ENCODE measurements at places on chromosomes 6 and 20. TPM values are rescaled to one million over a fixed set of nuclear protein-coding genes. Genes with fewer than 3 reads are reported as not detected.

DNA sequence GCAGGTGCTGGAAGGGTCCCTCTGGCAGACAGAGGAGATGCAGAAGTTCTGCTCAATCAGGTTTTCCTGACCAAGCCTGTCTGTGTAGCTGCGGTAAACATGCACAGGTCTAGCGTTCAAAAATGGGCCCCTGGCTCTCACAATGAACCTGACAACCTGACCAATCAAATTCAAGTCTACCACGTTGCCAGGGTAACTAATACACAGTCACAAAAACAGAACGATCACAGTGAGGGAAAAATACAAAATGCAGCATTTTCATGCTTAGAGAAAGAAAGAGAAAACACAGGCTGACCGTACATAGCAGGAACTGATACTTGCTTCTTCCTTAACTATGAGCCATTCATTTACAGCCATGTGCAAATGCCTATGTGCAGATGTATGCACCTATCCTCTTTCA, 353.1 kb upstream of the TSHZ2 start:
- no peaks in the 10 kb centered on the region for H3K27me3 ChIP-seq
- H3K4me3 ChIP-seq: no peak overlapping the region
- H3K36me3 ChIP-seq: no peaks in the 10 kb centered on the region
- peaks cover under 1% of the 10 kb centered on the region for H3K4me1 ChIP-seq

Gene SRPK1
- 82.2 TPM for total RNA-seq

DNA sequence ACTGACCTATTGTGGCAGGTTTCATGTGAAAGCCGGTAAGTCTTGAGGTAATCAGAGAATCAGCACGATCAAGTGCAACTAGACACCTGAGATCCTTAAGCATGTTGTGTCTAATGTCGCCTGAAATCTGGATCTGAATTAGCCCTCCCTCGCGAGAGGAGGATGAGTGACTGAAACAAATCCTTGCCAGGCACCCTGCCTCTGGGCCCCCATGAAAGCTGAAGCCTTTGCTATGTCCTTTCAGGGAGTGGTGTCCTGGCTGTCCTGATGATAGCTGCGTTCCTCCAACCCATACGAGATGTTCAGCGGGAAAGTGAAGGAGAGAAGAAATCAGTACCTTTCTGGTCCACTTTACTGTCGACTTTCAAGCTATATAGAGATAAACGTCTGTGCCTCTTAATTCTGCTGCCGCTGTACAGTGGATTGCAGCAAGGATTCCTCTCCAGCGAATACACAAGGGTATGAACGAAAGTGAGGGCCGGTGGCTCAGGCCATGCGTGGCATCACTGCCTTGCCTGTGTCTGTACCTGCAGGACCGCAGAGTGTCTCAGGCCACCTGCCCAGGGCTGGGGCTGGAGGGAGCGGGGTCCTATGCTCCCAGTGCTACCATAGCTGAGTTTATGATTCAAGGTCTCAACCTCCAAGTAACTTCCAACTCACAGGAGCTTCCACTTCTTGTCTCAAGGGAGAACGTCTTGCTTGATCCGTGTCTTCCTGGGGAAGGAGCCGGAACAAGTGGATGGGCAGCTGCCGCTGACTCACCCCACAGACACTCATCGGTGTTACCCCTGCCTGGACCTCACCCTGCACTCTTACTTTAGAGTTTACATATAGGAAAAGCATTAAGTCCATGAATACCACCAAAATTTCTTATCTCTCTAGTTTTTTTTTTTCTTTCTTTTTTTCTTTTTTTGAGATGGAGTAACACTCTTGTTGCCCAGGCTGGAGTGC, 12.8 kb downstream of the UNC93A start:
- no peaks in the 10 kb centered on the region for H3K36me3 ChIP-seq
- no peak overlapping the region for H3K27ac ChIP-seq
- H3K4me3 ChIP-seq: no peak overlapping the region

Gene BPIFB4
- not detected for total RNA-seq

GRCh38 chr20:21109144-21109543, 3.0 kb upstream of the LINC00237 start:
- DNase-seq: no peak
- no peak overlapping the region for H3K4me3 ChIP-seq
- H3K27me3 ChIP-seq: peaks cover 49% of the 10 kb centered on the region
- H3K27ac ChIP-seq: no peak overlapping the region
- H3K36me3 ChIP-seq: no peaks in the 10 kb centered on the region

DNA sequence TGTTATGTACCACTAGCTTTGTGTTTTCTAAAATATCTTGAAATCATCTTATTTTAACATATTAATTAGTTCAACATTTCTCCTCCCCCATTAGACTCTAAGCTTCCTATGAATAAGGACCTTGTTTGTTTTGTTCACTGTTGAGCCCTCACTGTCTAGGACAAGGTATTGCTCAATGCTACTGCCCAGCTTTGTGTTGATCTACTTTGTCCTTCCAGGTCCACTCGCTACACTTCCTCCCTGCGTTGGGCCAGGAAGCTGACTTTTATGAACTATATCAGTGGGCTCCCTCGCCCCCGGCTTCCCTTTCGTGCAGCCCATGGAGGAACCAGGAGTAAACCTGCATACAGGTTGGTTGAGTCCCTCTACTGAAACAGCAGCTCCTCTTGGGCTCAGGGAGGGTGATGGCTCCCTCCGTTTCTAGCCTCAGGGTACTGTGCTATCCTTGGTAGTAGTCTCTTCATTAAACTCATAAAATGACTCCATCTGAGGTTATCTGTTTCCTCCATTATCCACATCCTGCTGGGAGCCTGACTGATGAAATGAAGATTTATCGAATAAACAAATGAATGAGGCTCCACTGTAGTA, 272.5 kb downstream of the CLIC5 start:
- no peaks in the 10 kb centered on the region for H3K27me3 ChIP-seq
- H3K4me3 ChIP-seq: no peak overlapping the region
- no peaks in the 10 kb centered on the region for H3K36me3 ChIP-seq
- H3K4me1 ChIP-seq: no peaks in the 10 kb centered on the region
- no peak overlapping the region for H3K27ac ChIP-seq
- no peak for DNase-seq

Gene ITPR3
- 40.5 TPM for total RNA-seq

GRCh38 chr6:35149891-35150566, 8.9 kb upstream of the TCP11 start:
- no peak for DNase-seq
- no peaks in the 10 kb centered on the region for H3K27me3 ChIP-seq
- no peak overlapping the region for H3K27ac ChIP-seq
- H3K36me3 ChIP-seq: no peaks in the 10 kb centered on the region
- H3K4me1 ChIP-seq: peaks cover 11% of the 10 kb centered on the region

- no peaks in the 10 kb centered on the region for H3K36me3 ChIP-seq
- no peaks in the 10 kb centered on the region for H3K4me1 ChIP-seq
Observed at GRCh38 chr6:19999319-20000191, 162.4 kb downstream of the ID4 start.

GRCh38 chr6:148247386-148248063, 95.1 kb upstream of the SASH1 start:
- no peaks in the 10 kb centered on the region for H3K36me3 ChIP-seq
- no peak overlapping the region for H3K4me3 ChIP-seq
- no peaks in the 10 kb centered on the region for H3K27me3 ChIP-seq

Gene OR2H2
- total RNA-seq: not detected

DNA sequence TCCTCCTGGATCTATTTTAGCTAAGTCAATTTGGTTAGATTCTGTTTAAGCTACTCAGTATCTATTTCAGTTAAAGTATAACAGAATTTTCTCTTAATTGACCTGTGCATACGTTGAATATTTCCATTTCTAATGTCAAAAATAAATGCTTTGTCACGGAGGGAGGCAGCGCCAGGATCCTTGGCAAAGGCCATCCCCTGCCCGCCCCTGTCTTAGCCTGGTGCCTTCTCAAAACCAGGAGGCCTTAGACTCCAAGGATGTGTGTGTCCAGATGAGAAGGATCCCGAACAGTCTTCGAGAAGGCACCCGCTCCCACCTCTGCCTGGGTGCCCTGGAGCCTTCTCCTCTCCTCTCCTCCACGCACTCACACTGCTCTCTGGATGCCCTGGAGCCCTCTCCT, 22.4 kb downstream of the TCFL5 start:
- H3K4me3 ChIP-seq: no peak overlapping the region
- no peaks in the 10 kb centered on the region for H3K27me3 ChIP-seq
- no peak overlapping the region for H3K27ac ChIP-seq
- H3K36me3 ChIP-seq: no peaks in the 10 kb centered on the region
- DNase-seq: no peak

DNA sequence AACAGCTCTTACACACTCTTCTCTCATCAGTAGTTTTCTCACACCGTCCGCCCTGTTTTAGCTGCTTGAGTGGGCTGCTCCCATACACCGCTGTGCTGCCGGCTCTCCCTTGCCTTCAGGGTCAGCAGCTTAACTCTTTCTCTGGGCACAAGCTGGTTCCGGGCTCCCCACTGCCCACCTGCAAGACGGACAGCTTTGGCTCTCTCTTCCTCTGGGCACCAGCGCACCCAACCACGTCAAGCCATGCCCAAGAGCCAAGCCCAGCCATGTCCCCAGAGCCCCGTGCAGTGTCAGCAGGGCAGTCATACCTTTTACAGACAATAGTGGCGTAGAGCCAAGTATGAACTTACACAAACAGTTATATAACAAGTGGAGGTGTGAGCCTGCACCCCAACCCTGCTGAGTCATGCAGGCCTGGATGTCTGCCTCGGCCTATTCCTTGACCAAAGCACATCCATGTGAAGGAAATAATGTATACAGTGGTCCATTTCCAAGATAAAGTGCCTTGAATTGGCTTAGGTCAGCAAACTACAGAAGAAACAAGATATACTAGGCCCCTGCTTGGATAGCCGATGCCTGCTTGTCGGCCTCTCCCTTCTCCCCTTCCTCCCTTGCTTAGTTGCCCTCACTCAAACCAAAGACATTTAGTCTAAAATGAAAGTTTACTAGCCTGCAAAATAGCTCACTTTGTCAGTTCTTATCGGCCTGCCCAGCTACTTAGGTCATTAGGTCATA, 89.3 kb downstream of the JPH2 start:
- no peak for DNase-seq
- no peaks in the 10 kb centered on the region for H3K27me3 ChIP-seq
- H3K4me1 ChIP-seq: no peaks in the 10 kb centered on the region
- no peaks in the 10 kb centered on the region for H3K36me3 ChIP-seq

GRCh38 chr20:3712279-3712873, at the start of gene SIGLEC1:
TSS of gene SIGLEC1 (minus strand) at chr20:3712600. CDS start at chr20:3707128, 5,472 bp downstream.
- no peak for DNase-seq
- no peak within 1 kb of the TSS for H3K4me3 ChIP-seq
- H3K27ac ChIP-seq: no peak within 1 kb of the TSS
- H3K36me3 ChIP-seq: no peaks in the 10 kb centered on the region
- no peaks in the 10 kb centered on the region for H3K27me3 ChIP-seq

DNA sequence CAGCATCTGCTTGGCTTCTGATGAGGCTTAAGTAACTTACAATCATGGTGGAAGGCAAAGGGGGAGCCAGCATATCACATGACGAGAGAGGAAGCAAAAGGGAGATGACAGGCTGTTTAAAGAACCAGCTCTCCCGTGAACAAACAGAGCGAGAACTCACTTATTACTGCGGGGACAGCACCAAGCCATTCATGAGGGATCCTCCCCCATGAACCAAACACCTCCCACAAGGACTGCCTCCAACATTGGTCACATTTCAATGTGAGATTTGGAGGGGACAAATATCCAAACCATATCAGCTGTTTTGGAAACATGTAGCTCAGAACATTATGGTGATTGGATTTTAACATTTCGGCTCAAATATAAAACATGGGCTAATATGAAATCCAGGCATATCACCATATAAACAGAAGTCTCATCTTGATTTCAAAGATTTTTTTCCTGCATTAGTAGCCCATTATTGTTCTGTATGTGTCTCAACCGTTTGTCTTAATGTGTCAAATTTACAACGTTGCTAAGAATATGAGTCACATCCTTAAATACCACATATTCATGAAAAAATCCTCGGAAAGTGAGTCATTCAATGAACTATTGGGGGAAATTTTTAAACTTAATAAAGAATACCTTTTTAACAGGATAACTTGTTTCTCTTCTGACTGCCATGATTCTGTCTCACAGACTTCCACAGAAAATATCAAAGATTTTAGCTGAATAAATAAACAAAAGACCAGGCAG, 894.3 kb downstream of the TFAP2A start:
- H3K27me3 ChIP-seq: no peaks in the 10 kb centered on the region
- DNase-seq: peak; percentile 88
- no peaks in the 10 kb centered on the region for H3K36me3 ChIP-seq

GRCh38 chr20:19633985-19634384, 124.1 kb upstream of the RIN2 start:
- H3K4me1 ChIP-seq: no peaks in the 10 kb centered on the region
- no peak overlapping the region for H3K4me3 ChIP-seq
- H3K27me3 ChIP-seq: no peaks in the 10 kb centered on the region
- no peaks in the 10 kb centered on the region for H3K36me3 ChIP-seq

Gene KCNK16
- total RNA-seq: not detected

- no peak overlapping the region for H3K4me3 ChIP-seq
- peak; percentile 16 for DNase-seq
- H3K27me3 ChIP-seq: no peaks in the 10 kb centered on the region
- peak overlapping the region; percentile 94 for H3K27ac ChIP-seq
- H3K36me3 ChIP-seq: no peaks in the 10 kb centered on the region
- peaks cover 55% of the 10 kb centered on the region for H3K4me1 ChIP-seq
Observed at GRCh38 chr6:85405853-85406198, 44.1 kb upstream of the NT5E start.

- H3K4me1 ChIP-seq: no peaks in the 10 kb centered on the region
- H3K27me3 ChIP-seq: no peaks in the 10 kb centered on the region
- no peak overlapping the region for H3K4me3 ChIP-seq
Observed at GRCh38 chr20:55650657-55651360, 354.5 kb downstream of the CBLN4 start.

DNA sequence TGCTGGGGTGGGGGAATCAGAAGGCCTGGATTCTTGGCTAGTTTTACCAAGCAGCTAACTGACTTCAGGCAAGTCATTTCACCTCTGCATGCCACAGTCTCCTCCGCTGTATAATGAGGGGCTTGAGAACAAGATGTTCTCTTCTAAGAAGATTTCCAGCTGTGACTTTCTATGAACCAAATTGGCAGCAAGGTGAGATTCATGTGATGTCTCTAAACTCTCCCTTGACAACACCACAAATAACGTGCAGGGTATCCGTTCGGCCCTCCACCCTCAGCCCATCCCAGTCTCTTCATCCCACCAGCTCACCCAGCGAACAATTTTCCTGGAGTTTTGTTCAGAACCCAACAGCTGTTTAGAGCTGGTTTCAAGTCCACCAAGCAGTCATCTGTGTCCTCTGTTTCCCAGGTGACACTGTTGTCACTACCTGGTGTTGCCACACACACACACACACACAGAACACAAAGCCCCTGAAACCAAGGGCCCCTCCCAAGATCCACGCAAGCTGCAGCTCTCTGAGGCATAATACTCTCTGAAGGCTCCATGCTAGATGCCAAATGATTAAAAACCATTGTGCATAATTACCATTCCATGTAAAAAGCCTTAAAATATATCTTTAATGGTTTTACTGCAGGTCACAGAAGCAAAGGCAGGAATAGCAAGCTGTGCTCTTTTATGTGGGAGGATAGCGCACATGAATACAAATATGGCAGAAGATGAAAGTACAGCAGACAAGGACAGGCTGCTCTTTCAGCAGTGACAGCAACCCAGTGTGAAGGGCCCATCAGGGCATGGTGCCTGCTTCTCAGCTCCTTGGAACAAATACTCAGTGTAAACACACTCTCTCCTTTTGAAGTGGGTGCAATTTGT, 48.2 kb downstream of the ARHGAP18 start:
- H3K27me3 ChIP-seq: no peaks in the 10 kb centered on the region
- no peak for DNase-seq
- H3K36me3 ChIP-seq: peaks cover 4% of the 10 kb centered on the region
- no peak overlapping the region for H3K27ac ChIP-seq

GRCh38 chr6:168218785-168219566, 100.6 kb downstream of the DACT2 start:
- no peaks in the 10 kb centered on the region for H3K4me1 ChIP-seq
- H3K4me3 ChIP-seq: no peak overlapping the region
- no peak for DNase-seq
- no peaks in the 10 kb centered on the region for H3K27me3 ChIP-seq

Gene TAF8
- 32.4 TPM for total RNA-seq
